Hepatocyte (in vitro differentiated cells): ENCODE measurements at places on chromosomes 6 and 20. TPM values are rescaled to one million over a fixed set of nuclear protein-coding genes. Genes with fewer than 3 reads are reported as not detected.

The FRMD1 gene
- 0.07 TPM in 1 of 2 replicates, not detected in the other for total RNA-seq

The RBPJL gene
- total RNA-seq = not detected in 2 replicates

The IL17F gene
- not detected in 2 replicates for total RNA-seq

DNA sequence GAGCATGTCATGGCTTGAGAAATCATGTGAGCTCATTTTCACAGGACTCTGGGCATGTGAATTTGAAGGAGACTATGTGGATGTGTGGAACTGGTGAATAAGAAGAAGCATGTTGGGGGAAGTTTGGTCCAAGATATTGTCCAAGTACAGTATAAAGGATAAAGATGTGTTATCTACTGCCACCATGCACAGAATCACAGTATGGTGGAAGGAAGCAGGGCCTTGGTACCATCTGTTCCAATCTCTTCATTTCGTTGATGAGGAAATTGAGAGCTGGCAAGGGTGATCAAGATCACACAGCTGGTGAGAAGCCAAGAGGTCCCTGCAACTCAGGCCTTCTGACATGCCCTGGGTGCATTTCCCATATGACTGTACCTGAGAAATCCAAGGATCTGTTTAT is 31.5 kb upstream of the RIPOR2 start:
- DNase-seq = no peak

DNA sequence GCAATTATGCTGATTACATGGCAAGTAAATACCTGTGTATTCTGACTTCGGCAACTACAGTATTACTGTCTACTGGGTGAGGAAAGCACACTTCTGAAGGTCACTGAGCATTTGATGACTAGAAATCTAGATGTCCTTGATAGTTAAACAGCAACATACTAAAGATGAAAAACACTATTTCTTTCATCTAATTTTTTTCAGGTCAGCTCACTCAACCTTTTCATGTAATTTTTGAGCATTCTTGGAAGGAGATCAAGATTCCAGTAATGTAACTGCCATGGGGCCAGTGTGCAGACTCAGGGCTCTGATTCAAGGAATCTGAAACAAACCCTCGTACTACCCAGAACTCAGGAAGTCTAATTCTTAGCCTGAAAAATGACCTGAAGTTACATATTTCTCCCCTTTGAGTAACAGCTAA is 222.6 kb upstream of the TAB2 start:
- DNase-seq = no peak

DNA sequence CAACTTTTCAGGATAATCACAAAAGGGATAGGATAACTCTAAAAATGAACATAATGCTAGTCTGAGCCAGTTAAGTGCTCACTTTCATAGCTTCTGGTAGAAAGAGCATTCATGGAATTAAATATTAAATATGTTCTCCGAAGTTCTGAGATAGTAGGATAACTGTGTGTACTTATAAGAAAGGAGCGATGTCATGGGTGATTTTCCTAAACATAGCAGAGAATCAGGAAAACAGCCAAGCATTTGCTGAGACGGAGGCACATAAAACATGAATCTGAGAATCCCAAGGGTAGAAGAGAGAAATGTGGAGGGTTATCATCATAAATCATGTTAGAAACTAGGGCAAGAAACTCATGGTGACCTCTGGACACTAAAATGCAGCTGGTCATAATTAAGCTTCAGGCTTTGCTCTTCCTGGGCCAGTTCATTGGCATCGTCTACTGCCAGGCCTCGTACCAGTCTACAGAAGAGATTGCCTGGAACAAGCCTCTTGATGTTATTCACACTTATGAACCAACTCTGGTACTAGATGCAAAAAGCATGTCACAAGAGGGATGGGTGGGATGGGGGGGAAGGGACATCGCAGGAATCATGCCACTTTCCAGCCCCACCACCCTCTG is 436.6 kb downstream of the PRKN start:
- DNase-seq = no peak

The IP6K3 gene
- 7.9 and 9.5 TPM in 2 replicates for total RNA-seq
